ENCODE measurements at places on chromosomes 2 and 18.

GRCh38 chr2:3277748-3278520 lies 99.7 kb downstream of the EIPR1 start:
- no peak for DNase-seq

GRCh38 chr18:61637319-61637718 lies 255.5 kb downstream of the RNF152 start:
- no peak for DNase-seq

DNA sequence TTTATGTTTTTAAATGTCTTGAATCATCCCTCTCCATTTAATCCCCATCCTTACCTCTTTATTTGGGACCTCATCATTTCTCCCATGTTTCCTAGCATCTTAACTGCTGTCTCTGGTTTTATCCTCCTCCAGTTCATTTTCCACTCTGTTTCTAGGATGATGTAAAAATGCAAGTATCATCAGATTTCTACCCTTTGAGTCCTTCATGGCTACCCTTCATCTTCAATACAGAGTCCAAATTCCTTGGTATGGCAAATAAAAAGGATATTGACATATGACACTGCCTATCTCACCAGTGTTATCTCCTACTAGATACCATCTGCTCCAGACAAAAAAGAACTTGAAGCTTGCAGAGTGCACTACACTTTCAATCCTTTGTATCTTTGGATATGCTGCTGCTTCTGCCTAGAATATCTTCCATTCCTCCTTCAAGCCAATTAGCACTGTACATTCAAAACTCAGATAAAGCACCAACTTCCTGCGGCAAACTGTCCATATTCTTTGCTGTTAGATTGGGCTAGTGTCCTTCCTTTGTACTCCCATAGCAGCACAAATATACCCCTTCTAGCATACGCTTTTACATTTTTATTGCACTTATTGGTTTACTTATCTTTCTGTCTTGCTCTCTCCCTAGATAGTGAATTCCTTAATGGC lies 24.6 kb upstream of the TLK1 start:
- DNase-seq, result no peak

DNA sequence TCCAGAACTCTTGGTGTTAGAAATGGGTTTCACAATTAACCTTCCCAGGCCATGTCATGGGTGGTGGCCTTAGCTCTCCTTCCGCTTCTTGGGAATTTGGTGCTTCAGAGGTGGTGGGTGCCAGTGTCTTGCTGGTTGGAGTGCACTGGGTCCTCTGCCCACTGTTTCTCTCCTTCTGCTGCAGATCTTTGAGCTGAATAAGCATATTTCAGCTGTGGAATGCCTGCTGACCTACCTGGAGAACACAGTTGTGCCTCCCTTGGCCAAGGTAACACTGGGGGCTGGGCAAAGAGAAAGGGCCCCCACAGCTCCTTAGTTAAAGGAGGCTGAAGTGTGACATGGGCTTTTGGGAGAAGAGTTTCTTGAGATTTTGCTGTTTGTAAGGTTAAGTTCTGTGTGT lies 32.0 kb upstream of the PRLH start:
- no peak for DNase-seq

DNA sequence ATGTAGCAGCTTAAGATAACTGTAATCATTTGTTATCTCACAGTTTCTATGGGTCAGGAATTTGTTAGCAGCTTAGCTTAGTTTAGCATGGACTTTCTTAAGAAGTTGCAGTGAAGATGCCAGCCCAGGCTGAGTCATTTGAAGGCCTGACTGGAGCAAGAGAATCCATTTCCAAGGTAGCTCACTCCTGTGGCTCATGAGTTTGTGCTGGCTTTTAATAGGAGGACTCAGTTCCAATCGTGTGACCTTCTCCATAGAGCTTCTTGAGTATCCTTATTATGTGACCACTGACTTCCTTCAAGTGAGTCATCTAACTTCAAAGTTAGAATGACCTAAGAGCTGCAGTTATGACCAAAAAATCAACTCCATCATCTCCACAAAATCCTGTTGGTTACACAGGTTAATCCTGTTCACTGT lies 1.4 kb downstream of the GPATCH11 start:
- no peak for DNase-seq

GRCh38 chr2:48397281-48397680 lies 132.7 kb upstream of the STON1 start:
- DNase-seq, result no peak

DNA sequence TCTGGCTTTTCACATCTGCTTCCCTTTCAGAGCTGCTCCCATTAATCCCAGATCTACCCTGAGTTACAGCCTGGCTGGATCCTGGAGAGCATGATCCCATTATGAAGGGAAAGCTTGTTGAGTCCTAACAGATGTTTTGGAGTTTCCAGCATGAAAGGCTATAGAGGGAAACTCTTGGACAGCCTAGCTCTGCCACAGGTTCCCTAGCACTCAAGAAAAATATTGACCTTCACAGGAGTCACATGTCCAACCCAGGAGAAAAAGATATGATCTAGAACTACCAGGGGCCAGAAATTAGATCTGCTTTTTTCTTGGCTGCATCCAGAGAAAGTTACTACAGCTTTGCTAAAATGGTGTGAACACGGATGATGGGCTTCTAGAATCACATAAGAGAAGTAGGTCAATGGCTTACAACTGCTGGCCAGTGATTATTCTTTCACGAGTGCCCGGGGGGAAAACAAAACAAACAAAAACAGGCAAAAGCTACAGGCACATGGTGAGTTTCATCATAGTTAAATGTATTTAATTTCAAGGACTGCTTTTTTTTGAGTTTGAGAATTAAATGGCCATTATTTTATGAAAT lies 15.9 kb downstream of the CCDC93 start:
- DNase-seq, result no peak

- no peak for DNase-seq
These were observed 133.7 kb downstream of the KLHL29 start for GRCh38 chr2:23518481-23519333.

- no peak for DNase-seq
These were observed 154.5 kb downstream of the ZFP36L2 start for GRCh38 chr2:43071599-43072550.

GRCh38 chr2:65530547-65531320 lies 98.3 kb upstream of the SPRED2 start:
- no peak for DNase-seq

DNA sequence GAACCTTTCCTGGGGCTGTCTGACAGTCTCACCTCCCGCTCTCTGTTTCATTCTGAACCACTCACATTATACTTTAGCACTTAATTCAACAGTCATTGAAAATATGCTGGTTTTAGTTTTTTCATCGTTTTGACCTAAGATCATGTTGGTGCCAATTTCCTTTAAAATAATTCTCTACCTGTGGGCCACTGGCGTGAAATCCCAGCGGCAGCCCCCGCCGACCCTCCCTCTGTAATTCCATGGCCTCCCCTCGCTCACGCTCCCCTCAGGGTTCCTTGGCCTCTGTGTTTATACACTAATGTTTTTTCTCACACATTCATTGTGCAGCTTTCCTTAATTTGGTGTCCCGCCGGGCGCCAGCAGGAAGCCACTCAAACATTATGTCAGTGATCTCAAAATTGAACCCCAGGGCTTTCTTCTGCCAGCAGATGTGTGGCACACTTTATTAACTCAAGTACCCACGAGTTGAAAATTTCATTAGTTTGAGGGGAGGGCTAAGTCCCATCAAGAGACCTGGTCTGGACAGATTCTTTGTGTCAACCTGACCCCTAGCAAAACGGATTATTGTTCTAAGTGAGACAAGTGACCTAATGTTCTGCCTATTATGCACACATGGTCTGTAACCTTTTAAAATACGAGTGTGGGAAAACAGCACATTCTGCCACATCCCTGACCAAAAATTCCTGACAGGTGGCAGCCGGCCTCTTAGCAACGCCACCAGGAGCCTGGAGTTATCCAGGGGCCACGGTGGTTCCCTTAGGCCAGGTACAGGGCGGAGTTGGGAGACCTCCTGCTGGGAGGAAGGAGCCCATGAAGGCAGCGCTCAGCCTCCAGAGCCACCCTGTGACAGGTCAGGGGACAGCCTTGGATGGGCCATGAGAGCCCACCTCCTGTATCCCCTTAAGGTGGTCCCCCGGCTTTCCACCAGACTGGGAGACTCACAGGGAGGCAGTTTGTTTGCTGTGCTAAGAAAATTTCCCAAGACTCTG lies 53.1 kb downstream of the APOB start:
- DNase-seq, result no peak

DNA sequence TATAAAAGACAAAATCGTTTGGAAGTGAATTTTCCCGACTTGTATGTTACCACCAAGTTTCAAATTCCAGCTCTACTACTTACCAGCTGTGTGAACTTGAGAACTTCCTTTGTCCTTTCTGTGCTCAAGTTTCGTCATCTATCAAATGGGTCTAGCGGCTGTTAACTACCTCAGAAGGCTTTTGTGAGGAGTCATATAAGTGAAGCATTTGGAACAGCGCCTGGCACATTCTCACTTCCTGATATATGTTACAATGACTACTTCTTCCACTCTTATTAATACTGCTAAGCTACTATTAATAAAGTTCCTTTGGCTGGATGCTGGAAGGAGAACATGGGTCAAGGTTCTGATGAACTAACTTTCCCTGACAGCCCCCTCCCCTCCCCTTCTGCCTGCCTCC lies 104.5 kb downstream of the MEIS1 start:
- no peak for DNase-seq

DNA sequence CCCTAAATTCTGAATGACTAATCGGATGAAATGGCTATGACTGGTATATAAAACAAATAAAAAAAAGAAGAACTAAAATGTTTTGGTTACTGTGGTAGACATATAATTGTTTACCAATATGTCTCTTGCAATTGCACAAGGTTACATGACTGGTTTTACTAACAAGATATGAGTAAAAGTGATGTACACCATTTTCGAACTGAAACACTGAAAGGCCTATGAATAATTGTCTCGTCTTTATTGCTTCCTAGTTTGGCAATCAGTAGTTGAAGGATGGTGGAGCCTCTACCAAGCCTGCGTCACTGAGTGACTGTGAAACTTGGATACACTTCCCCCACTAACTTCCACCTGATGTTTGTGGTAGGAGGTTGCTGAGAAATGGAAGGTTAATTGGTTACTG lies 16.5 kb downstream of the CDH19 start:
- no peak for DNase-seq

DNA sequence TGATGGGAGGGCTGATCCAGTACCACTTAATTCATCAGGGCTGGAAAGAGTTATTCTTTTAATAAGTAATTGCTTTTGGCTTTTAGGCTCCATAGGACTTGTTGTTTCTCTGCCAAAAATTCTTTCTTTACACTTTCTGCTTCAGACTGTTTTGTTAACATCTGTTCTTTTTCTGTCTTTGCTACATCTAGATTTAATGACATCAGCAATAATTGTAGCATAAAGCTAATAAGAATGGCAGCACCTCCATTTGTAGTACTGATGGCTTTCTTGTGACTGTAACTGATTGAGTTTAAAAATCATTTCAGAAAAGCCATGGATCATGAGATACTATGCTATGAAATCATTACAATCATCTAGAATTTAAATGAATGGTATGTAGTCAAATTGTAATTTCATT lies 46.4 kb upstream of the ACKR3 start:
- no peak for DNase-seq

DNA sequence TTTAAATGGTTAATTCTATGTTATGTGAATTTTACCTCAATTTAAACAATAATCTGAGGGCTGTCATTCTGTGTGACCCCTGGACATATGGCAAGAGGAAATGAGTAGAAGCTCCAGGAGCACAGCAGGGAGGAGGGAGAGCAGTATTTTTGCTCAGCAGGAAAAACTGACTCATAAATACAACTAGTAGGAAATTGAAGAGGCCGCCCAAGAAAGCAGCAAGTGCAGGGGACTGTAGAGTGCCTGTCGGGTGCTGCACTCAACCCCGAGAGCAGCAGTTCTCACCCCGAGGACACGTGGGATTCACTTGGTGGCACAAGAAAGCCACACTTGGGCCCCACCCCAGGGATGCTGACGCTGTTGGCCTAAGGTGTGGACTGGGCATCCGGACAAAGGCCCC lies 60.8 kb downstream of the NPAS2 start:
- DNase-seq, result no peak

DNA sequence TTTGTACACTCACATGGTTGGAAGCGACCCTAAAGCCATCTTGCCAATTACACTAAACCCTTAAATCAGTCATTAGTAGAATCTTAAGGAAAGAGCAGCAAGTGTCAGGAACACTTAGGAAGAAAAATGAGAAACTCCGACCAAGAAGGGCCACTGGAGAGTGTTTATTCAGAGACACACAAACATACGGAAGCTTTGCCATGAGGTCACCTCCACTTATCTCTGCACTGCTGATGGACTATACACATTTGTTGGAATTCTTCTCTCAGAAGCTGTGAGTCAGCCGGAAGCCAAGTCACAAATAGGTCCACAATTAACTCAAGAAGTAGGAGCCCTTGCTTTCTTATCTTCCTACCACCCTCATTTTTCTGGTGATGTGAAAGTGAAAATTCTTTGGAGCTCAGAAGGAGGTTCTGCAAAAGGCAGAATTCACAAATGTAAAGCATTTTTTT lies 21.6 kb downstream of the BMP10 start:
- no peak for DNase-seq

DNA sequence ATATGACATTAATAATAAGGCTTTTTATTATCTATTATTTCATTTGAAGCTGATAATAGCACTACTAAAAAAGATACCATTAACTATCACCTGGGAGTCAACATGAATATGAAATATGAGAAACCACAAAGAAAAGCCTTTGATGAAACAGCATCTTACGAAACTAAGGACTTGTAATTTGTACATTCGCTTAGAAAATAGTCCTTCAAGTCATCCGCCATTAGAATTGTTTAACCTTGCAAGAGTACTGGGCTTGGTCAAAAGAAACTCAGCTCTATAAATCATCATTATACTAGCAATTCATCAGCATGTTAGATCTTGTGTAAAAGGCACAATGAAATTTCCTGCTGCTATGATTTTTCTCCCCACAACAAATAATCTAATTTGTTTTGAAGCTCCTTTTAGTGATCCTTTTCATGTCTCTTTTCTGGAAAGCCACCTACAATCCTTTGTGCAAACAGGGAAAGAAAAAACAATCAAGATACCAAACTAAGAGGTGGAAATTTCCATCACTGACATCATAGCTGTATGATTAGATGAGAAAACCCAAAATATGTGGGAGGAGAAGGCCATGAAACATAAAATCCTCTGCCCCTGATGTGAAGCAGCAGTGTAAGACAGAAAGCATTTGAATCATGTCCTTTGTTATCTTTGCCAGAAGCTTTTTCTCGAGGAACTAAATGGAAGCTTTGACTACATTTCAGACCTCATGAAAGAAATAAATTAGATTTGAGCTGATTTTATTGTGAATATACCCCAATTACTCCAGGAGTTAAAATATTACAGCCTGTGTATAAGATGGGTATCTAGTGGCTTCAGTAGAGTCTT lies 31.2 kb downstream of the SCN9A start:
- no peak for DNase-seq

DNA sequence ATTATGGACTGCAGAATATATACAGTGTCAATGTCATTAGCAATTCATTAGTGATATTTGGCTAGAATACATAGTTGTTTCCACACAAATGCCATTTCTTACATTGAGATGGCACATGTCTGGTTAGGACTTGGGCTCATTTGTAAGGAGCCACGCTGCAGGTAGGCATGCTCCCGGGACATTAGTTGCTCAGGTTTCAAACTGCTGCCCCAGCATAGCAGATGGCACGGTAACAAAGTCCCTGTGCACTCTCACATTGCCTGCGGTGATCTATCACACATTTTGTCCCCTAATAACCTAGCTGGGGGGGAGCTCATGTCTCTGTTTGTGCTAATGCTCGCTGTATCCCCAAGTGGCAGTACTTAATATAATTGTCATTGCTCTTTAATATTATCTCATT lies 185.1 kb downstream of the NEDD4L start:
- DNase-seq, result no peak

- no peak for DNase-seq
These were observed 96.4 kb upstream of the ATL2 start for GRCh38 chr2:38473333-38474005.
